Stomach (tissue), 19 donors: ENCODE measurements at places on chromosomes 16 and 17. TPM values are rescaled to one million over a fixed set of nuclear protein-coding genes. Genes with fewer than 3 reads are reported as not detected.

UTS2R gene
- not detected for total RNA-seq

TNRC6C gene
- total RNA-seq, result 64.8 TPM

DNA sequence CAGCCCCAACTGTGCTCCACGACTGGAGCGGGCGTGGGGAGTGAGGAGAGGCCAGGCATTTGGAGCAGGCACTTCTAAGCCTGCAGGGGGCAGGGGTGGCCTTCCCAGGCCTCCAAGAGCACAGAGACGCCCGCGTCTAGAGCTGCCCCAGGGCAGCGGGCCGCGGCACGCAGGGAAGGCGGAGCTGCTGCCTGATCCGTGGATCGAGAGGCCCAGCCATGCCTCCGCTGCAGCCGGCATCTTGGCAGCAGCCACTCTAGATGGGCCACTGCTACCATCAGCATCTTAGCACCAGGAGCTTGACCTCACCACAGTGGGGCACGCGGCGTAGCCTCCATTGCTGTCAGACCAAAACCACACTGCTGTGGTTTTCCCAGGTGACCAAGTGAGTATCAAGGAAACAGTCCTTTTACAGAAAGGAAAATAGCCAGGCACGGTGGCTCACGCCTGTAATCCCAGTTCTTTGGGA is 20.4 kb upstream of the WDR45B start:
- DNase-seq, result peak; percentile 88

GLTPD2 gene
- total RNA-seq, result not detected

RNF43 gene
- 6.8 TPM for total RNA-seq

CDRT15L2 gene
- total RNA-seq, result not detected

GRCh38 chr17:82709024-82709675 is 7.4 kb upstream of the FN3KRP start:
- no peak for DNase-seq

TBC1D3L gene
- 20.1 TPM for total RNA-seq

CTRB2 gene
- total RNA-seq, result not detected

DNA sequence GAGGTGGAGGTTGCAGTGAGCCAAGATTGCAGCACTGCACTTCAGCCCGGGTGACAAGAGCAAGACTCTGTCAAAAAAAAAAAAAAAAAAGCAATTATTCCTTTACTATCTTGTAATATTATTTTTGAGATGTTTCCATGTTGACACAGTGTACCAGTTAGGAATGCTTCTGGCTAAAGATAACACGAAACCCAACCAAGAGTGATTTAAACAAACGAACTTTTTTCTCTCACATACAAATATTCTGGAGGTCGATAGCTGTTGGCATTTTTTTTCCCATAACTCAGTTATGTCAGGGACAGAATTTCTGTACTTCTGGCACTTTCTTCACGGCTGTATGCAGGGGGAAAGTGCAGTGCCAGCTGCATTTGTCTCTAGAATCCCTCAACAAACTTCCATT is 9.9 kb upstream of the PPM1D start:
- no peak for DNase-seq

CCL17 gene
- not detected for total RNA-seq

RMI2 gene
- 13.9 TPM for total RNA-seq

SULT1A1 gene
- total RNA-seq, result 67.2 TPM

- DNase-seq, result no peak
Observed at GRCh38 chr17:9977180-9977575, 72.1 kb upstream of the RCVRN start.

DNA sequence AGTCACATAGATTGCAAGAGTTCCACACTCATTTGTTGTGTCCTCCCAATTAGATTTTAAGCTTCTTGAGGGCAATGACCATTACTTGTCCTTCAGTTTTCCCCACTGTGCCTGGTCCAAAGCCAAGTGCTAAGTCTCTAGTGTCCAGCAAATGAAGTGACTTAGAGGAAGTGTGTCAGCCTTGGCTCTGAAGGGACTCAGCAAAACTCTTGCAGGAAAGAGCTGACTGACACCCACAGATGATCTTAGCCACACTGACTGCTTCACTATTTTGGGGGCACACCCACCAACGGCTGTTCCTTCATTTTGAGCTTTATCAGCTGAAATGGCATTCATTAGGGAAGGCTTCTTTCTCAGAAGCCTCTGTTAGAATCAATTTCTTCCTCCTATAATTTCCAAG is 358.1 kb downstream of the UTP18 start:
- DNase-seq, result no peak

DNA sequence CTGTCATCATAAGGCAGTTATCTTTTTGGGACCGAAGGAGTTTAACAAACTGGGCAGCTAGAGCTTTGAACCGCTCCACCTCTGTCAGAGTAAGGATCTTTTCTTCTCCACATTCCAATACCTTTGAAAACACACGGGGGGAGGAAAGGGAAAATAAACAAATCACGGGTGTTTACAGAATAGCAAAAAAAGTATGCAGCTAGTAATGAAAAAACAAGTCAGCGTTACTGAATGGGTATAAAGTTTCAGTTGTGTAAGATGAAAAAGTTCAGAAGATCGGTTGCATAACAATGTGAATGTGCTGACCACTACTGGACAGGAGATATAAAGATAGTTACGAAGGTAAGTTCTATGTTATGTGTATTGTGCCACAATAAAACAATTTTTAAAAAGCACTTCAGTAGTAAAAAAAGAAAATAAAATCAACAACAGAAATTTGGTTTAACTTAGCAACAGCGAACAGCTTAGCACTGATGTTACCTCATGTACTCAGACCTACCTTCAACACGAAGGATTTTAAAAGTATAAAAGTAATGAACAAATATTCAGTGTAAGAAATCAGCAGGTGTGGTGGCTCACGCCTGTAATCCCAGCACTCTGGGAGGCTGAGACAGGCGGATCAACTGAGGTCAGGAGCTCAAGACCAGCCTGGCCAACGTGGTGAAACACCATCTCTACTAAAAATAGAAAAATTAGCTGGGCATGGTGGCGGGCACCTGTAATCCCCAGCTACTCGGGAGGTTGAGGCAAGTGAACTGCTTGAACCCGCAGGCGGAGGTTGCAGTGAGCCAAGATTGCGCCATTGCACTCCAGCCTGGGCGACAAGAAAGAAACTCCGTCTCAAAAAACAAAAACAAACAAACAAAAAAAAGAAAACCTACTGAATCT is 34.3 kb downstream of the MARF1 start:
- no peak for DNase-seq

- no peak for DNase-seq
Observed at GRCh38 chr16:88067530-88068411, 116.5 kb downstream of the BANP start.

DNA sequence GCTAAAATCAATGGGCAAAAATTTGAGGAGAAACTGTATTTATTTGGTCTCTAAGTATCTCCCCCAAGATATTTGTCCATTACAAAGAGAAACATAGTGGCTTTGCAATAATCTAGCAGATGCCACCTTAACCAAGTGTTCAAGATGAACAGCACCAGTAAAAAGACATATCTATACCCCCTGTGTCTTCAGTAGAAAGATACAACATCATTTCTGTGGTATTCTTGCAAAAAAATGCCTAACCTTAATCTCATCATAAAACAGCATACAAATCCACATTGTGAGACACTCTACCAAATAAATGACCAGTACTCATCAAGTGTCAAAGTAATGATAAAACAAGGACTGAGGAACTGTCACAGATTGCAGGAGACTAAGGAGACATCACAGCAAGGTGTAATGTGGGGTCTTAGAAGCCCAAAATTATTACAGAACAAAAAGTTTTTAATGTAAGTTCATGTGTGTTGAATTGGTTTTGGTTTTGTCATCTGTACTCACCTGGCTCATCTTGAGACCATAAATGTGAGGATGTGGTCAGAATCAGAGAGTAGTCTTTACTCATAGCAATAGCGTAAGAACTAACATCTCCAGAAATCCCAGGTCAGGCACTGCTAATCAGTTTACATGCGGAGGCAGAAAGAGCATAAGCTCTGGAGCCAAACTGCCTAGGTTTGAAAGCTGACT is 77.2 kb downstream of the AATF start:
- DNase-seq, result no peak

GRCh38 chr17:45432405-45433158 is at the start of gene ARHGAP27:
Gene ARHGAP27 (minus strand): TSS chr17:45432870. CDS start chr17:45430279, 2,591 bp downstream.
- DNase-seq, result peak; percentile 72

GRCh38 chr17:20896153-20896649 is 146.6 kb downstream of the USP22 start:
- peak; percentile 40 for DNase-seq

TMEM238L gene
- total RNA-seq, result 190 TPM

GRCh38 chr16:24975428-24975889 is 39.7 kb downstream of the ARHGAP17 start:
- no peak for DNase-seq

DNA sequence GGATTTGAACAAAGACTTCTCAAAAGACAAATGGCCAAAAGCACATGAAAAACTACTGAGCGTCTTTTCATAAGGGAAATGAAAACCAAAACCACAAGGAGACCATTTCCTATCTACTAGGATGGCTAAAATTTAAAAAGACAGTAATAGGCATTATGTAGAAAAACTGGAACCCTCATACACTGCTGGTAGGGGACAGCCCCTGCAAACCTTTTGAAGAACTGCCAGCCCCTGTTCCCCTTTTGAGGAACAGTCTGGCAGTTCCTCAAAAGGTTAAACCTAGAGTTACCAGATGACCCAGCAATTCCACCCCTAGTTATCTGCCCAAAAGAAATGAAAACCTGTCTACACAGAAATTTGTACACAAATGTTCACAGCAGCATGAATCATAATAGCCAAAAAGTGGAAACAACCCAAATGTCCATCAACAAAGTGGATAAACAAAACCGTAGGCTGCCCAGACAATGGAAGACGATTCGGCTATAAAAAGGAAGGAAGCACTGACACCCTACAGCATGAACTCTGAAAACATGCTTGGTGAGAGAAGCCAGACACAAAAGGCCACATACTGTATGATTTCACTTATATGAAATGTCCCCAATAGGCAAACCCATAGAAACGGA is 22.9 kb downstream of the CDIP1 start:
- DNase-seq, result no peak

HCRT gene
- total RNA-seq, result not detected
